T-helper 9 cell (primary cell): ENCODE measurements at places on chromosomes 2 and 18.
A peak's percentile ranks its signal among the peaks of the same experiment; 100 is the strongest.

DNA sequence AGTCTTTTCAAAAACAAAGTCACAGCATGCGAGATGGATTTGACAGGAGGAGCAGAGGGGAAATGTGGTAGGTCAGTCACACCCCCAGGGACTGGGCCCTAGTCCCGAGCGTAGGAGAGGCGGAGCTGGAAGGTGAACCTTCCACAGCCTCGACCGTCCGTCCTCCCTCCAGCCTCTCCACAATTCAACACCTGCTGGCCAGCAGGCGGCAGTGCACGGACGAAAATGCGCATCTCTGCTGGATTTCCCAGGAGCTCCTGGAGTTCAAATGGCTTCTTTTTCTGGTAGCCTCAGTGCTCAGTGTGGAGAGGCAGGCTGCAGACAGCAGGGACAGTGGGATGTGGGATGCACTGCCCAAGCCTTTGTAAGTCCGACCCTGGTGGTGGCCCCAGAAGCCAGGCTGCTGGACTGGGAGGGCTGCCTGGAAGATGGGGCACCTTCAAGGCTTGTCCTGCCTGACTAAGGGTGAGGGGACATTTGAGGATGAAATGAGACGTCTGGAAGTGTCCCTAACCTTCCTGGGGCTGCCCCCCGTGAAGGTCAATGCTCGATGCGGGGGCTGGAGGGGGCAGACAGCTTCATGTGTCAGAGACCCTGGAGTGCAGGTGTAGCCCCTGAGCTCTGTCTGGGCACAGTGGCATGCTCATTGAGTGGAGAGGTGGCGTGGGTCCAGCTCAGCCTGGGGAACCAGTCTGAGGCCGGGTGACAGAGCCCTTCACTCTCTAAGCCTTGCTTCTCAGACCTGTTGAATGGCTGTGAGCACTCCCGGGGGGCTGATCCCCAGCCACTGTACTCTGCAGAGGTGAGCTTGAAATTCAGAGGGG, 189.5 kb downstream of the TFCP2L1 start:
- DNase-seq: no peak

DNA sequence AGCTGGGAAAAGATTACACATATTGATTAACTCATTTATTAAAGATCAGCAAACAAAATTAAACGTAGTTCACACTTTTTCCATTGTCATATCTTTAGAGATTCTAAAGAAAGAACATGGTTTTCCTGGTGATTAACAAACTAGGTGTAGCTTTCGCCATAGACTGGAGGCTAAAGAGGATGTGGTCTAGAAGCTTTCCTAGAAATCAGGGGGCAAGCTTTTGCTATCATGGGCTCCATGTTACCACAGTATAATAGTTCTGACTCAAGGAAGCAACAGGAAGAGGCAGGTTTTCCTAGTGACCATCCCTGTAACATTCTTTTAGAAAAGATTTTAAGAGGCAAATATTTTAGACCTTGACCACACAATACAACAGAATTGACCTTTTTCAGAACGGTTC, 232.7 kb downstream of the METTL4 start:
- DNase-seq: no peak

GRCh38 chr2:203722411-203722810, 16.0 kb downstream of the CD28 start:
- DNase-seq: no peak

GRCh38 chr2:182240862-182241371, 185.9 kb downstream of the PDE1A start:
- no peak for DNase-seq

DNA sequence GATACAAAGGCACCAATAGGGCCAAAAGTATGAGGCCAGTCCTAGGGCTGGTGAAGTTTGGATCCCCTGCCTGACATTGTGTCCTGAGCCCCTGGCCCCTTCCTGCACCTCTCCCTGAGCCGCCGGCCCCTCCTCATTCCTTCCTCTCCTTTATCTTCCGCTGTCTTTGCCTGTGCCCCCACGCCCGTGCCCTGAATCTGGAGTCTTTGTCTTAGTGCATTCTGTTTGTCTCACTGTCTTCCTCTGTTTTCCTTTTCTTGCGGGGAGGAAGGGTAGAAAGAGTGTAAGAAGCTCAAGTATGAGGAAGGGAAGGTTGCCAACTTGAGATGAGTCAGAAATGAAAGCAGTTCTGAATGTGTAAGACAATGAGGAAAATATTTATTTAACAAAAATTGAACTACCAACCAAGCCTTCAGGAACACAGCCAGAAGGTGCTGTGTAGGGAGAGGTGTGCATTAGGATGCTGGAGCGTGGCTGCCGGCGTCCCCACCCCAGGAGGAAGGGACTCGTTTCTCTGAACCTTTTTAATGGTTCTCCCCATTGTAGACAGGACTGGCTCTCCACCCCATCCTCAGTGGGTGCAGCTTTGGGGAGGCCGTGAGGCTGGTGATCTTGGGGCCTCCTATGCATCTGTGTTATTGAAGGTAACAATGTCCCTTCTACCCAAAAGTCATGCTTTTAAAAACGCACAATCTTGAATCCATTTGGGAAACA, 133.1 kb downstream of the NEDD4L start:
- no peak for DNase-seq

DNA sequence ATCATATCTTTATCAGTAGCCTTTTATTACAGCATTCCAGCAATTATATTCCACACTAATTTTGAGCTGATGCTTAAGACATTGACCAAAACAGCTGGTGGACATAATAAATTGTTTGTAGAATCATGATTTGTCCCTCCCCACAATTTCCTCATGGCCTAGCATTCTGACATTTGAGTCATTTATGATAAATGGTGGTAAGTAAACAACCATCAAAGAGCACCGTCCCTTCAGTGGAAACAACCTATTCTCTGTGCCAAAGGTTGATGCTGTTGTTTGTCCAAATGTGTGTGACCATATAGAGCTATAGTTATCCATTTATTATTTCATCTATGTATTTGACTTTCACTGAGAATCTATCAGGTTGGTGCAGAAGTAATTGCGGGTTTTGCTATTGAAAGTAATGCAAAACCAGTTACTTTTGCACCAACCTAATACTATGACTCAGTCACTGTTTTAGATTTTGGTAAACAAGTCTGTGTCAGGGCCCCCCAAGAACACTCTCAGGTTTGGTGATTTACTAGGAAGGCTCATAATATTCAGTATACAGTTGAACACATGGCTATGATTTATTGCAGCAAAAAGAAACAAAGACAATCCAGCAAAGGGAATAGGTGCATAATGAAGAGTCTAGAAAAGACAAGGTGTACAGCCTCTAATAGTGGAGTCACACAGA, 608.7 kb upstream of the REG3G start:
- no peak for DNase-seq

GRCh38 chr2:157413326-157414035, 30.4 kb downstream of the CYTIP start:
- DNase-seq: peak; percentile 21

GRCh38 chr18:10202845-10203321, 251.6 kb upstream of the APCDD1 start:
- no peak for DNase-seq

DNA sequence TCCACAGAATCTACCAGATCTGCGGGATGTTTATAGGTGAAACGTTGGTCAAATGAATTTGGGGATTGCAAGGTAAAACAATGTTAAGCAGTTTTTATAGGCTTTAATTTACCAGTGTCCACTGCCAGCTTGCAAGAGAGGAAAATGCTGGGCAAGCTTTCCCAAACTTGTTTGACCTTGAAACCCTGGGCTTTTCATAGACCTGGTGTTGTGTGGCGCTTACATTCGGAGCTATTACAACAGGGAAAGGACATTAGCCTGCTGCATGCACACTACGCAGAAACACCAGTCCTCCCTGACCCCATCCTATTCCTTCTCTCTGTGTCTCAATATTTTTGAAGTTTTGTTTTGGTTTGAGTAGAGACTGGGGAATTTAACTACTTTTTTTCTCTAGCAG, 59.6 kb upstream of the AGPS start:
- no peak for DNase-seq
